Type B pancreatic cell (in vitro differentiated cells): ENCODE measurements at places on chromosomes 5 and 9.
A peak's percentile ranks its signal among the peaks of the same experiment; 100 is the strongest.

DNA sequence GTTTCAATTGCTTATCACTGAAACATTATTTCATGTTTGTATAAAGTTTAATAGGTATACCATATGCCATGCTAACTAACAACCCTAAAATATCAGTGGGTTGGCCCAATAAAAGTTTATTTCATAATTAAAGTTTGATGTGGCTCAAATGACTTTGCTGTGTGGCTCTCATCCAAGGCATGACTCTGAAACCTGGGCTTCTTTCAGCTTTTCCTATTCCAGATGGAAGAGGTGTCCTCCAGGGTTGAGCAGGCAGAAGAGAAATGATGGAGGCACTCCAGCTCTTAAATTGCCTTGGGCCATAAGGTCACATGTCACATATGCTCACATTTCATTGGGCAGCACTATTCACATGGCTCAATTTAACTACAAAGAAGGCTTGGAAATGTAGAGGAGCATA is 101.9 kb downstream of the MACIR start:
- H3K27ac ChIP-seq: no peak overlapping the region
- H3K4me3 ChIP-seq: no peak overlapping the region
- peaks cover 3% of the 10 kb centered on the region for H3K36me3 ChIP-seq
- H3K4me1 ChIP-seq: peaks cover 16% of the 10 kb centered on the region
- H3K27me3 ChIP-seq: no peaks in the 10 kb centered on the region

DNA sequence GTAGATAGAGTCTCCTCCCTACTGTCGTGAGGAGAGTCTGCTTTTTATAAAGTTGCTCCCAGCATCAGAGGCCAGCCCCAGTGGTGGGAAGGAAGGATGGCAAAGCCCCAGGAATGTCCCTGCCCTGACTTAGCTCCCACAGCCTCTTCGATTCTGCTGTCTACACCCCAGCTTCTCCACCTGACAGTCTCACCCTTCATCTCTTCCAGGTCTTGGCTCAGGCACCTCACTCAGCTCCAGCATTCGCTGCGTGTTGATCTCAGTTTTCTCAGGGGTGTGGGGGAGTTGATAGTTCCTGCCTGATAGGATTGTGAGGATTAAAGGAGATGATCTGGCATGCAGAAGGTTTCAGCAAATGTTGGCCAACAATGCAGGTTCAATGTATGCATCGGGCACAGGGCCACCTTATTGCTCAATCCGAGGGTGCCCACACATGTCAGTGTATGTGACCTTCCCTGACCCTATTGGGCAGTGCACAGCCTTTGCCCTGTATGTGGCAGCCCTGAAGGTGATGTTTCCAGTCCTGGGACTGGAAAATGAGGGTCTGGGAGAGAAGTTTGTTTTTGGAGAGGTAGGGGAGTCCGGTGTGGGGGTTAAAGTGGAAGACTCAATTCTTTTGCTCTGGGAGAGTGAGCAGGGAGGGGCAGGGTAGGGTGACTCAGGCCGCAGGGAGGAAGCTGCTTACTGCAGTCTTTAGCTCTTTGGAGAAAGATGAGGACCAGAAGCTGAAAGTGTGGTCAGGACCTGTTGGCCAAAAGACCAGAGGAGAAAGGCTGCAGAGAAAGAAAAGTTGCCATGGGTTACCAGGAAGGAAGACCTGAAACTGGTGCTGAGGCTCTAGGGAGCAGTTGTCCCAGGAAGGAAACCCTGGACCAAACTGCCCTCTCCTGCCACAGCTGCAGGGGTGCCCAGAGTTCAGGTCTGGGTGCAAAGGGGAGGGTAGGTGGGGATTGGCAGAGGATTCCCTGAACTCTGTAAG is 153.2 kb downstream of the MACROH2A1 start:
- H3K4me3 ChIP-seq: no peak overlapping the region
- no peak overlapping the region for H3K27ac ChIP-seq
- peaks cover 32% of the 10 kb centered on the region for H3K27me3 ChIP-seq
- peaks cover 47% of the 10 kb centered on the region for H3K4me1 ChIP-seq
- no peaks in the 10 kb centered on the region for H3K36me3 ChIP-seq

DNA sequence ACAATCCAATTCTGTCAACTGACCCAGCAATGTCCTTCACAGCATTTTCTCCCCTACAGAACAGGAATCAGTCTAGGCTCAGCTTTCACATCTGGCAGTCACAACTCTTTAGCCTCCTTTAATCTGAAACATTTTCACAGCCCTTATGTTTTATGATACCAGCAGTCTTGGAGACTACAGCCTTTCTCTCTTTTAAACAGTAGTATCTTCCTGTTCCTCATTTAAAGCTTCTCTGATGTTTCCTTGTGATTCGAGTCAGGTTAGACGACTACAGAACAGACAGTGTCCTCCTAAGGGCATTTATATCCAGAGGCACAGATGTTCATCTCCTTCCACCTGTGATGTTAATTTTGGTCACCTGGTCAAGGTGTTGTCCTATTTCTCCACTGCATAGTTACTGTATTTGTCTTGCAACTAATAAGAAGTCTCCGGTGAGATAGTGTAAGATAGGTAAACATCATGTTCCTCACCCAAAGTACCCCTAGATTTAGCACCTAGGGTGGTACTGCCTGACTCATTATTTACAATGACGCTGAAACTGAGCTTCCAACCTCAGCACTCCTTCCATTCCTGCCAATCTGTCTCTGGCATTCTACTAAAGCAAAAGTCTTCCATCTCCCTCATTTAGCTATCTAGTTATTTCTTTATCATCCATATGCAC is 20.7 kb downstream of the TTC39B start:
- H3K27ac ChIP-seq: no peak overlapping the region
- DNase-seq: no peak
- no peak overlapping the region for H3K4me3 ChIP-seq
- no peaks in the 10 kb centered on the region for H3K4me1 ChIP-seq
- peaks cover 6% of the 10 kb centered on the region for H3K36me3 ChIP-seq
- H3K27me3 ChIP-seq: no peaks in the 10 kb centered on the region

- peaks cover 50% of the 10 kb centered on the region for H3K4me1 ChIP-seq
- H3K27ac ChIP-seq: peak overlapping the region; percentile 51
- no peak for DNase-seq
Measured at GRCh38 chr5:305459-305858, 16.1 kb upstream of the AHRR start.

DNA sequence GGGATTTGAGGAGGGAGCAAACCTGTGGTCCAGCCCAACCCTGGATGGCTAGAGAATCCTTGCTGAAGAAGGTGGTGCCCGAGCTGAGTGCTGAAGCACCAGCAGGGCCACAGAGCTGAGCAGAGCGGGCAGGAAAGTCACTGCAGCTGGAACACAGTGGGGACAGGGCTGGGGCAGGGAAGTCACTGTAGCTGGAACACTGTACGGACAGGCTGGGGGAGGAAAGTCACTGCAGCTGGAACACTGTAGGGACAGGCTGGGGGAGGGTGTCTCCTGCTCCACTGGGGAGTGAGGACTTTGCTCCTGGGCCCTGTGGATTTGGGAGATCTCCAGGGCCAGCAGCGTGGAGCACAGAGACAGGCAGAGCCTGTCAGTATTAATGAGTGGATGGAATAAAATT is 9.0 kb upstream of the SUSD3 start:
- no peak overlapping the region for H3K4me3 ChIP-seq
- H3K27ac ChIP-seq: no peak overlapping the region
- DNase-seq: no peak

DNA sequence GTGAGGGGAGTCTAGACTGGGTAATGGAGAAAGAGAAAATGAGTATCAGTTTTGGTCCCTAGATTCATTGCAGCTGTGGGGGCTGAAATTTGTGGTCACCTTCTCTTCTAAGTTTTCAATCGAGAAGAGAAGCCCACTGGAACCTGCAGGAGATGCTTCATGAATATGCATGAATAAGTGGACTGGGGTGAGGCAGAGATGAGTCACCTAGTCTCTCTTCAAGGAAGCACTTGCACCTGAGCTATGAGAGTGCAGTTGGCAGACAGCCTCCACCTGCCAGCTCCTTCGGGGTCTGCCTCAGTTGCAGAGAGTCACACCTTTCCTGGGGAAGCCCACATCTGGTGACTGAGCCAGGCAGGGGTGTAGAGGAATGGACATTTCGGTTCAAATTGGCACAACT is 69.1 kb downstream of the ZNF366 start:
- H3K36me3 ChIP-seq: no peaks in the 10 kb centered on the region
- no peak for DNase-seq
- no peak overlapping the region for H3K4me3 ChIP-seq
- H3K4me1 ChIP-seq: peaks cover 14% of the 10 kb centered on the region

- no peak for DNase-seq
- no peak overlapping the region for H3K4me3 ChIP-seq
- no peaks in the 10 kb centered on the region for H3K36me3 ChIP-seq
- no peak overlapping the region for H3K27ac ChIP-seq
- no peaks in the 10 kb centered on the region for H3K4me1 ChIP-seq
- peaks cover 3% of the 10 kb centered on the region for H3K27me3 ChIP-seq
Measured at GRCh38 chr9:75438716-75439115, 350.4 kb downstream of the OSTF1 start.

GRCh38 chr5:57166276-57166675 is 7.6 kb upstream of the GPBP1 start:
- no peaks in the 10 kb centered on the region for H3K27me3 ChIP-seq
- H3K4me3 ChIP-seq: no peak overlapping the region
- no peaks in the 10 kb centered on the region for H3K36me3 ChIP-seq
- no peak for DNase-seq

DNA sequence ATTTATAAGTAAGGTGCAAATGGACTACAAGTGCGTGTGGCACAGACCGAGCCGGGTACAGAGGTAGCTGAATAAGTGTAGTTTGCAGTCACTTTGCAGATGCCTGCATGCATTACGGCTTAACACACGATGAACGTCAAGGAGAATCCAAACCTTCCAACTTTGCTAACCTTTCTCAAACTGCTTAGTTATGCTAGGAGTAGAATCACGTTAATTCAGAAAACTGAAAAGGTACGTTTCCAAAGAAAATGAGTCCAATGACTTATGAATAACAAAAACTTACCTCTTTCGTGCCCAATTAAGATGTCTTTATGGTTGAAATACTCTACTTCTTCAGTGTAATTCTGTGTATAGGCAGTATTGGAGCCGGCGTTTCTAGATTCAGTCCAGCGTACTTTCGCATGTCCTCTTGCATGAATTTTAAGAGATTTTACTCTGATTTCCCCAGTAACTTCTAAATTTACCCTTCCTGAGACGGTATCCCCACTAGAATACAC is 539 bp downstream of the ARRDC3 start:
- peak overlapping the region; percentile 100 for H3K27ac ChIP-seq
- H3K4me3 ChIP-seq: peak overlapping the region; percentile 96
- H3K27me3 ChIP-seq: no peaks in the 10 kb centered on the region
- H3K36me3 ChIP-seq: peaks cover 10% of the 10 kb centered on the region
- H3K4me1 ChIP-seq: peaks cover 22% of the 10 kb centered on the region

DNA sequence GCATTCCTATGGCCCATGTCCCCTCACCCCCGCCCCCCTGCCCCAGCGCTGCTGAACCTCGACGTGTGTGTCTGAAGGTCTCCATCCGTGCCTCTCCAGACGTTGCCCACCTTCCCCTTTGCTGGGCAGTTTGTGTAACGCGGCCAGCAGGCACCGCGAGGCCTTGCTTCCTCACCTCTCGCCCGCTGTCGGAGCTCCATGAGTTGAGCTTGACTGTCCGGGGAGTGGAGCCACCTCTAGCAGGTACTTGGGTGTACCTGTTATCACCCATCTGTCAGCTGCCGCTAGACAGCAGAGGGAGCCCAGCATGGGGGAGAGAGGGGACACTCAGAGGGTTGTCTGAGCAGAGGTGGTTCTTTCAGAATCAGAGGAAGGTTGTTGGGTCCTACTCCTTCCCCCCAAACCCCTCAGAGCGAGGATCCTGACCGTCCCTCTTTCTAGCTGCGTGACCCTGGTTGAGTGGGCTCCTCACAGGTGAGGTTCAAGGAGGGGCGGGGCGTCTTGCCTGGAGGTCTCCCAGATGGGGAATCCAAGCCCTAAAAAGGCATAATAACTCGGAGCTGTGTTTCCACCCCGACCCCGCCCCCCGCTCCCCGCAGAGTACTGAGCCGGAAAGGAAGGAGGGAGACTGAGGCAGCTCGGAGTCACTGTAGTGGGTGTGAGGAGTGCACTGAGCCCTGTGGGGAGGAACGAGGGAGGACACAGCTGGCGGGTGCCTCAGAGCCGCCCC is 184.7 kb downstream of the C9orf50 start:
- H3K36me3 ChIP-seq: no peaks in the 10 kb centered on the region
- peaks cover 20% of the 10 kb centered on the region for H3K27me3 ChIP-seq
- peaks cover 56% of the 10 kb centered on the region for H3K4me1 ChIP-seq
- peak overlapping the region; percentile 79 for H3K27ac ChIP-seq

DNA sequence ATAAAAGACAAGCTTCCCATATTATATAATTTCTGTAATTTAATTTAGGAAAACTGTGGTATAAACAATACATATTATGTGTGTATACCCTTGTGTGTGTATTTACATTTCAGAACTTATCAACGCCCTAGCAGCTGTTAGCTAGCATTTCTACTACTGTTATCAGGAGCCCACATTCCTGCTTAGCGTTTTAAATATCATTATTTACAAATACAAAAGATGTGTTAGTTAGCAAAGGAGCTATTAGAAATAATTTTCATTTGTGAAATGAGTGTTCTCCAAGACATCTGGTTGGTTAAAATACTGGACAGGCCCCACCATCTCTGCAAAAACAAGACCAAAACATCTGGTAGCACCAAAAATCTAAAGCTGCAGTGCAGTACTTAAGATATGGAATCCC is 48.0 kb downstream of the EPB41L4A start:
- peaks cover 3% of the 10 kb centered on the region for H3K4me1 ChIP-seq
- no peaks in the 10 kb centered on the region for H3K27me3 ChIP-seq
- no peak overlapping the region for H3K27ac ChIP-seq
- no peak overlapping the region for H3K4me3 ChIP-seq
- no peak for DNase-seq

GRCh38 chr5:89265511-89266179 is 382.7 kb upstream of the MEF2C start:
- H3K4me1 ChIP-seq: peaks cover 5% of the 10 kb centered on the region
- no peak overlapping the region for H3K27ac ChIP-seq
- DNase-seq: no peak
- peaks cover 3% of the 10 kb centered on the region for H3K27me3 ChIP-seq

- H3K4me3 ChIP-seq: no peak overlapping the region
- no peak for DNase-seq
- no peak overlapping the region for H3K27ac ChIP-seq
- H3K36me3 ChIP-seq: no peaks in the 10 kb centered on the region
- peaks cover 4% of the 10 kb centered on the region for H3K27me3 ChIP-seq
Measured at GRCh38 chr5:92659246-92659645, 921.8 kb downstream of the NR2F1-AS1 start.

- no peak overlapping the region for H3K4me3 ChIP-seq
- DNase-seq: no peak
- H3K27ac ChIP-seq: no peak overlapping the region
- no peaks in the 10 kb centered on the region for H3K27me3 ChIP-seq
Measured at GRCh38 chr5:142878638-142879037, 108.5 kb downstream of the ARHGAP26 start.

- H3K4me3 ChIP-seq: no peak overlapping the region
- no peak overlapping the region for H3K27ac ChIP-seq
- H3K36me3 ChIP-seq: no peaks in the 10 kb centered on the region
- no peak for DNase-seq
Measured at GRCh38 chr9:38373679-38374078, 18.8 kb upstream of the ALDH1B1 start.

DNA sequence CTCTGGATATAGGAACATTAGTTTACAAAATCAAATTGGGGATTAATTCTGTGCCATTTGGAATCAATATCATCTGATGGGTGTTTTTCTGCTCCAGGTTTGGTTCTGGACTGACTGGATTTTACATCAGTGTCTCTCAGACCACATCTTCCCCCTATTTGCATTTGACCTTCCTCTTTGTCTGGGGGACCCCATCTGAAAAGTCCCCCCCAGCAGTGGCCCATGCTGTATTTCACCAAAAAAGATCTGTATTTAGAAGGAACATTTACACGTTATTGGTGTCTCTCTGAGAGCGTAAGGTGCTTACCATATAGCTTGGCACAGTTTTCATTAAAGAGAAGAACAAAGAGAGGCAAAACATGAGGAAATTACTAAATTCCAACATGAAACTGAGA is 215.6 kb upstream of the CLINT1 start:
- H3K36me3 ChIP-seq: no peaks in the 10 kb centered on the region
- H3K4me1 ChIP-seq: peaks cover 18% of the 10 kb centered on the region
- DNase-seq: no peak
- peaks cover 18% of the 10 kb centered on the region for H3K27me3 ChIP-seq
